ENCODE measurements at places on chromosomes 5 and 9.

- no peak for DNase-seq
These were observed 1137.4 kb upstream of the CDH18 start for GRCh38 chr5:21125238-21125983.

DNA sequence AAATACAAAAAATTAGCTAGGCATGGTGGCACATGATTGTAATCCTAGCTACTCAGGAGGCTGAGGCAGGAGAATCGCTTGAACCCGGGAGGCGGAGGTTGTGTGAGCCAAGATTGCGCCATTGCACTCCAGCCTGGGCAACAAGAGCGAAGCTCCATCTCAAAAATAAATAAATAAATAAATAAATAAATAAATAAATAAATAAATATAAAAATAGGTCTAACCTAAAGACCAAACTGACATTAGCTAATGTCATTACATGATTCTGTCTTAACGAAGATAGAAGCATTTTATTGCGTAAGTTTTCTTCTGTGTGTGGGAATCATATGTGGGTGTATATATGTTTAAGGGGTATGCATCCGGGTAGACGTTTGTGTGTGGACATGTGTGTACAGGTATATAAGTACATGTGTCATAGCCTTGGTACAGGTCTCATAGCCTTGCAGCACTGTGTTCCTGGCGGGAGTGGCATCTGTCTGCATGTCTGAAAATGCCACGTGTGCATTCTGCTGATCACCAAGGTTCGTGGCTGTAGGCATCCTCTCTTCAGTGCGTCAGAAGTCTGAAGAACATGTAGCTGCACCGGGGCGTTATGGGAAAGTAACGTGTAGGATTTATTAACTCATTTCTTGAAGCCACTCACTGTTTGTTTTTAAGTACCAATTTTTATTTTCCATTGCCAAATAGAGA lies 298.1 kb downstream of the NR3C1 start:
- DNase-seq: no peak

- no peak for DNase-seq
These were observed 405.4 kb downstream of the DMAC1 start for GRCh38 chr9:7394002-7394774.

DNA sequence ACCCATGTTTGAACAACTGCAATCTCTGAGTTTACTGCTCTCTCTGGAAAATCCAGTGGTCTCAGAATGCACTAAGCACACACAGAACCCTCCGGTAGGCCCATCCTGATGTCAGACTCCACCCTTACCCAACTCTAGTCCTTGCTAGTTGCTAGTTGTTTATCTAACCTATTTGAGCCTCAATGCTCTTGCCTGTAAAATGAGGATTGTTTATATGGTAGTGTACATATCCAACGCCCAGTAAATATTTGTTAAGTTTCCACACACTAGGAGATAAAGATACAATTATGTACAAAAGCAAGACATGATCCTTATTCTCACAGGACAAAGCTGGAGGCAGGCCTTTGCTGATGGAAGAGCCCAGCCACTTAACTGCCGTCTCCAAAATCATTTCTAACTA lies 192.2 kb downstream of the SPOCK1 start:
- DNase-seq: no peak
